ENCODE measurements at places on chromosomes 12 and 14.
A peak's percentile ranks its signal among the peaks of the same experiment; 100 is the strongest.

DNA sequence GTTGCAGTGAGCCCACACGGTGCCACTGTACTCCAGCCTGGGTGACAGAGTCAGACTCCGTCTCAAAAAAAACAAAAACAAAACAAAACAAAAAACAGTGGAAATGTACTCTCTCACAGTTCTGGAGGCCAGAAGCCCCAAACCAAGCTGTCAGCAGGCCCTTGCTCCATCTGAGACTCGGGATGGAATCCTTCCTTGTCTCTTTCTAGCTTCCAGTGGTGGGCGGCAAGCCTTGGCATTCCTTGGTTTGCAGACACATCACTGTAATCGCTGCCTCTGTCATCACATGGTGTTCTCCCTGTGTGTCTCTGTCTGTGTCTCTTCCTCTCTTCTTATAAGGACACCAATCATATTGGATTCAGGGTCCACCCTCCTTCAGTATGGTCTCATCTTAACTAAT is 6.4 kb downstream of the TNS2 start:
- no peak for DNase-seq

- DNase-seq, result no peak
Observed at GRCh38 chr12:108807996-108808769, 49.2 kb downstream of the SSH1 start.

GRCh38 chr12:51886021-51886710 is 1.7 kb upstream of the ANKRD33 start:
- DNase-seq, result peak; percentile 48

DNA sequence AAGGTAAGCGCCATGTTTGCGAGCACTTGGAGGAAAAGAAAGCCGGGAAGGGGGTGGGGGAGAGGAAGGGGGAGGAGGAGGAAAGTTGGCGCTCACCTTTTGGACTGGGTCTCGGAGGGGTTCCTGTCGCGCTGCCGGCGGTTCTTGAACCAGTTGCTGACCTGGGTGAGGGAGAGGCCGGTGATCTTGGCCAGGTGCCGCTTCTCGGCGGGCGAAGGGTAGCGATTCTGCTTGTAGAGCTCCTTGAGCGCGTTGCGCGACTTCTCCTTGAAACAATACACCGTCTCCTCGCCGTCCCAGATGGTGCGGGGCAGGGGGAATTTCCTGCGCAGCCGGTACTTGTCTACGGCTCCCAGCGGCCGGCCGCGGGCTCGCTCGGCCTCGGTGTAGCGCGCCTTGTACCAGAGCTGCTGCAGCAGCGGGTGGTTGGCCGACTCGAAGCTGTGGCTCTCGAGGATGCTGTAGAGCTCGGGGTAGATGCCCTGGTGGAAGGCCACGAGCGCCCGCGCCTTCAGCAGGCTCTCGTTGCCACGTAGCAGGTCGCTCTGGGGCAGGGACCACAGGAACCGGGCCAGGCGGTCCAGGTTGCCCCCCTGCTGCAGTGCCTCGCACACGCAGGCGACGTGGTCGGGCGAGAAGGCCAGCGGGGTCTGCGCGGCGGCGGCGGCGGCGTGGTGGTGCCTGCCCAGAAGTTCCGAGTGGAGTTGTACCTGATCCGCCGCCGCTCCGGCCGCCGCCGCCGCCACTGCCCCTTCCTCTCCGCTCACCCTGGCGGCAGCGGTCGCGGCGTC is 840 bp downstream of the SIX4 start:
- no peak for DNase-seq

DNA sequence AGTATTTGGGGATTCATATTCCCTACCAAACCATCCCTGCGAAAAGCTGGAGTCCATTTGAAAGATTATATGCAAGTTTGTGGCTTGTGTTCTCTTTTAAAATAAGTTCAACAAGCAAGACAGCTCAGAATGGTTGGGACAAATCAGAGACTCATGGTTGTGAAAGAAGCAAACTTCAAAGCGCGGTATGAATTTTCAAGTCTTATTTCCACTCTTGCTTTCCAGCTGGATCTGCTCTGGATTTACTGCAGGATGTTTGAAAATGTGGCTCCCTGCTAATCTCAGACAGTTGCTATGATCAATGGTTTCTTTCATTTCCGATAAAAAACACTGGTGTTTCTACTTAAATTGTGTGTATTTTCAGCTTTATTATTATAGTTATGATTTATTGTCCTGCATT is 477.5 kb downstream of the RAD51B start:
- DNase-seq, result no peak

DNA sequence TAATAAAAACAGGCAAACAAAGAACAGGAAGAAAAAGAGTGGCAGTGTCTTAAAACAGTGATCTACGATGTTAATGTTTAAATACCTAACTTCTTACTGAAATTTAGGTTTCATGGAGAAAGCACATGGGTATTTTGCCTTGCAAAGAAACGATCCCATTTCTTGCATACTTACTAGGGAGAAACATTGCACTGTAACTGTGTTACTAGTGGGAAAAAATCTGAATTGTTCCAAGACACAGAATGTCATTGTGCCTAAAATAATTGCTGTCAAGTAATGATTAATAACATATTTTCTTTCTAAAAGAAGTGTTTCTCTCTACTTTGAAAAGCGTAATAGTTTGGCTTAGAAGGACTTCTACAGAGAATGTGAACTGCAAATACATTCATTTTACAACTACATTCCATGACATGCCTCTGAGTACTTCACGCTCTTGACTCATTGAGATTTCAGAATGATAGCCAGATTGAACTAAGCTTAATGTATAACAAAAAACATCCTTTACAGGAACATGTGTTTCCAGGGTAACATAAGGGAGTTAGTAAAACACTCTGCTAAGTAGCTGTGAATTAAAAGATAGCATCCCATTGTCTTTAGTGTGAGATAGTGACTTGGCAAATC is 256.2 kb upstream of the CPNE8 start:
- DNase-seq, result no peak

GRCh38 chr12:123761841-123762714 is at the start of gene DNAH10:
Gene DNAH10, plus strand, starts transcription at chr12:123762301. Its CDS starts 36 bp downstream, at chr12:123762337.
- DNase-seq, result peak; percentile 43

DNA sequence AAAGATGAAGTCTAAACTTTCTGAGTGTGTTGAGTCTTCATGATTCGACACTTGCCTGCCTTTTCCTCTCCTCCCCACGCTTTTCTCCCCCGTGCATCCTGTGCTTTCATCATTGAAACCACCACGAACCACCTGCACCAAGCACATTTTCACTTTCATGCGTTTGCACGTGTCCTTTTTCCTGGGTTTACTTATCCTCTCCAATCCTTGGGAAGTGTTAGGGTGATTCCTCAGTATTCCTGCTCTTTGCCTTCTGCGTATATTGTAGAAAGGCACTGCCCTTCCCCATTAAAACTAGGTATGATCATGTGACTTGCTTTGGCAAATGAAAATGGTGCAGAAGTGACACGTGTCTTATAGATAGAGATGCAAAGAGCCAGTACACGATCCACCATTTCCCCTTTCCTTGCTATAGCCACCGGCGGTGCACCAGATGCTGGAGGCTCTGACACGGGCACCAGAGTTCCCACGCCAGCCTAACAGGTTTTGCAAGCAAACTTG is 106.6 kb downstream of the BRMS1L start:
- DNase-seq, result peak; percentile 48

DNA sequence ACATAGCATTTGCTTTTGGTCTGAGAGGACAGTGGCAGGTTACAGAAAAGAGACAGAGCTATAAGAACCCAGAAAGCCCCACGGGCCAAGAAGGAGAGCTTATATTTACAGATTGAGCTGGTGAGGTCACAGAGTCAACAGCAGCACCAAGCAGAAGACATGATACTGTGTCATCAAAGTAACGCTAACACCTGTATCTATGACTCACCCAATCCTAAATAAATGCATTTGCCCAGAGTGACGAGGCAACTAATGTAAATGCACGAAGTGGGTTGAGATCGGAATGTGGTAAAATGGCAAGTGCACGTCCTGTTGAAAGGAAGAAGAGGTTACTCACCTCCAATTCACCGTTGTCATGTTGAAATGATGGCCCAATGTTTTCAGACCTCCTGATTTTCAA is 6.7 kb upstream of the CD163L1 start:
- DNase-seq, result no peak

- DNase-seq, result peak; percentile 35
Observed at GRCh38 chr14:69260861-69261564, 1.1 kb downstream of the GALNT16 start.

DNA sequence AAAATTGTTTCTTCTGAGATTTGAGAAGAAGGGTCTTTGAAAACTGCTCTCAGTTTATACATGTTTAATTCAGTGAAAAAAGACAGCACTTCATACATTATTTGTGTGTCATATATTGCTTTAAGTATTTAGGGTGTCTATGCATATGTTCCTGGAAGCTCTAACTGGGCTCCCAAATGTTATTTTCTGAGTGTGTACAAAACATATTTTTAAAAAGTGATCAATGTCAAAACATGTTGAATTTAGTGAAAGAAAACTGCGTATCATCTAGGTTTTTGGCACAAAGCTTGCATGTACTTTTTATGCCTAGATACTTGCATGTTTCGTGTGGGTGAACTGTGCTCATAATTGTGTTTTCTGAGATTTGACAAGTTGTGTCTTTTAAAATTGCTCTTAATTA is 81.6 kb downstream of the ASCL4 start:
- DNase-seq, result no peak

DNA sequence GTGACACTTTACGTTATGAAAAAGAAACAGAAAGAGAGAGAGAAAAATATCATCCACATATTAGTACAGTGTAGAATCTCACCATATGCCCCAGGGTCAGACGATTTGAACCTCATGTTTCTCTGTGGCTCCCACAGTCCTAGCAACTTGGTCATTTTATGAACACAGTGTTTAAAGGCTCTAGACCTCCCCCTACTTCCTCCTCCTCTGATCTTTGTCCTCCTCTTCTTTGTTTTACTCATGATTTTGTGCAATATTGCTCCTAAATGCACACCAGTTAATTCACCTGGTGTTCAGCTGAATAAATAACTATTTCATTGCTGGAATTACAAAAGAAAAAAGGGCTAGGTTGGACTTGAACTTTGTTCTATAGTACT is 18.2 kb downstream of the GLT1D1 start:
- DNase-seq, result no peak

GRCh38 chr14:59316151-59316830 is 127.8 kb downstream of the DAAM1 start:
- DNase-seq, result no peak

- DNase-seq, result no peak
Observed at GRCh38 chr14:99425272-99425681, 55.4 kb downstream of the SETD3 start.

DNA sequence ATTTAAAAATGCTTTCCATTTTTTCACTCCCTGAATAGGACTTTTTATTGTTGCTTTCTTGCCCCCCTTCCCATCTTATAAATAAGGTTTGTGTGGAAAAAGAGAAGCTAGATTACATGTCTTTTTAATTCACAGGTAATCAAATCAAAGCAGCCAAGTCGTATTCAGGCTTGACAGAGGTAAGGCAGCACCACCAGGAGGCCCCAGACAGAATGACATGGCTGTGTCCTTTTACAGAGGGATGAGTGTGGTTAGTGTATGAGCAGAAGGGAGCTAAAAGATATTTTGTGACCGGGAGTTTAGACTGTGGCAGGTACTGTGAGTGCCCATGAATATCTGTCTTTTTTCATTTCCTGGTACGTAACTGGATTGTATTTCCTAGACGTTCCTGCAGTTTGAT is 596.1 kb downstream of the ETNK1 start:
- DNase-seq, result no peak

DNA sequence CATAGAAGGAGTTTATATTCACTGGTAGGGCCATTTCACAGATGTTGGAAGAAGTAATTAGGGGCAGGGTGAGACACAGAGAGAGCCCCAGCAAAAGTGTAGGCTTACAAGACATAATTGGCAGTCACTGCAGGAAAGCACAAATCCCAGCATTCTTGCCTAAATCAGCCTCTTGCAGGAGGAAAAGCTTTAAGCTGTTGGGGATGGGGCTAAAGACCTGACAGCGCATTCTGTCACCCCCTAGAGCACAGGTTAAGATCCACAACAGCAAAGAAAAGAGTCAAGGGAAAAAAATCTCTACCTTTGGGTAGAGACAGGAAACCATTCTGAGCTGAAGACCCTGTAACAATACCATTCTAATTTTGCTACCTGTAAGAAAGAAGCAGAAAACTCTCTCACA is 409.0 kb downstream of the DAD1 start:
- no peak for DNase-seq

DNA sequence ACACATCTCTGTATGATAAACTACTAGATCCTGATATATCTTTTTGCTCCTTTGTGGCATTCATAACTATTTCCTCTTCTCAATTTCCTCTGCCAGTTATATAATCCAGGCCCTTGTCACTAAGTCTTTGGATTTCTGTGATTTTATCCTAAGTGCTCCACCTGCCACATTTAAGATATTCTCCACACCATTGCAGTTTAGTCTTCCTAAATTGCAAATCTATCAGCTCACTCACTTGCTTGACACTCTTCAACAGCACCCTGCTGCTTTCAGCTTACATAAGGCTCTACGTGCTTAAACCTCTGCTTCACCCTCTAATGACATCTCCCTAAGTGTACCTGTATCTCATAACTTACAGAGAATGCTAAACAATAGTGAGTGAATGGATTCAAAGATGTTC is 1032.2 kb upstream of the SEL1L start:
- no peak for DNase-seq

GRCh38 chr14:89973234-89973823 is 17.6 kb downstream of the TDP1 start:
- peak; percentile 31 for DNase-seq

DNA sequence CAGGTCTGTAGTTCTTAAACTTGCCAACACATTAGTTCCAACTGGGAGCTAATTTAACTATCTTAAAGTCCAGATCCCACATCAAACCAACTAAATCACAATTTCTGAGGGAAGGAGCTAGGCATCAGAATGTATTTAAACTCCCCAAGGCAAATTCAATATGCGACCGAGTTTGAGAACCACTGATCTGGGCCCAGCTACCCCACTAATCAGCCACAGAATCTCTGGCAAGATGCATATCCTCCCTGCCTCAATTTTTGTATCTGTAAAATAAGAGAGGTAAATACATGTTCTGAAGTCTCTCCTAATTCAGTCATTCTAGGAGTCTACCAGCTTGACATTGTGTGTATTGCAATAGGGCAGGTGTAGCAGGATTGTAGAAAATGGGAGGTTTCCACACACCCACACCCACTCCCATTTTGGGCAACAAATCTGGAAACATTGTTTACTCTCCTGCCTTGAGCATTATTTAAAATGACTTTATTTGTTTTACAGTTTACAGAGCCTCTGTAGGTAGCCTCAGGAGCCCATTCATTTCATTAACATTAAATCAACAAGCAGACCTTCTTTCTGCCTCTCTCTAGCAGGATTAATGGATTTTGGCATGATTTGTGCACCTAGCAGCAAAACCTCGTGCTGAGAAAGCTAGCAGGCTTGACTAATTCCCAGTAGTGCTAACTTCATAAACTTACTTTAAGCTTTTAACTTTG is 15.6 kb downstream of the LGR5 start:
- no peak for DNase-seq

- no peak for DNase-seq
Observed at GRCh38 chr12:52454411-52455201, 2.7 kb upstream of the KRT6B start.

DNA sequence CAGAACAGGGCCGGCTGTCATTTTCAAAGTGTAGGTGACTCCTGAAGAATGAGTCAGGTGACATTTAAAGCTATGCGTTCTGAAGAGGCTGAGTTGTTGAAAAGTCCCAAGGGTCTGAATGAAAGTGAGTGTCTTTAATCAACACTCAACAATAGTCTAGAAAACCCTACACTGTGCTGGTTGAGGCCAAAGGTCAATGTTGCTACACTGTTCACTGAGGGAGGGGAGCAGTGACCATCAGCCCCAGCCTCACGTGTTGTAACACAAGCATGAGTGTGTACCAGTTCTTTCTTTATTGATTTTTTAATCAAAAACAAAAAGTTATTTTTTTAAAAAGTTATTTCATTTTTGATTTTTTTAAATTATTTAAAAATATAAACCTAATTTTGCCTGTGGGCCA is 418.8 kb upstream of the LRFN5 start:
- DNase-seq, result no peak

GRCh38 chr14:32078023-32078857 is 1.1 kb downstream of the ARHGAP5 start:
- peak; percentile 4 for DNase-seq

Measured in naive thymus-derived CD8-positive, alpha-beta T cell (primary cell).